ENCODE measurements at places on chromosomes 3 and 15. TPM values are rescaled to one million over a fixed set of nuclear protein-coding genes. Genes with fewer than 3 reads are reported as not detected.
A peak's percentile ranks its signal among the peaks of the same experiment; 100 is the strongest.

Gene DCBLD2
- 1,095 TPM for total RNA-seq

Gene ITPKA
- 9.7 TPM for total RNA-seq

Gene CPN2
- total RNA-seq, result 0.05 TPM

- no peak for DNase-seq
Observed at GRCh38 chr15:64035525-64035924, 10.8 kb downstream of the DAPK2 start.

DNA sequence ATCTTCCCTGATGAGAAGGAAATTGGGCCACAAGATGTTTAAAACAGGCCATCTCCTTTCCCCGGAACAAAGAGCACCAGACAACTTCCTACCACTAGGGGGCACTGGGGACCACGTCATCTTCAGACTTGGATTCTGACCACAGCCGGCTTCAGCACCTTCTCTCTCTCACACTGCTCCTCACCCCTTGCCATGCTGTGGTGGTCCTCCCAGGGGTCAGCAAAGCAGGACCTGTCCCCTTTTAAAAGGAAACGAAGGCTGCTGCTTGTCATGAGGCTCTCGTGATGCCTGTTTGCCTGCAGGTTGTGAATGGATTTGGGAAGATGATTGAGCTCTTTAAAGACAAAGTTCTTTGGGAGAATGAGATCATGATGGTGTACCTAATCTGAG, 16.2 kb downstream of the RFT1 start:
- peak; percentile 61 for DNase-seq
